ENCODE measurements at places on chromosomes 13 and 19.
A peak's percentile ranks its signal among the peaks of the same experiment; 100 is the strongest.

DNA sequence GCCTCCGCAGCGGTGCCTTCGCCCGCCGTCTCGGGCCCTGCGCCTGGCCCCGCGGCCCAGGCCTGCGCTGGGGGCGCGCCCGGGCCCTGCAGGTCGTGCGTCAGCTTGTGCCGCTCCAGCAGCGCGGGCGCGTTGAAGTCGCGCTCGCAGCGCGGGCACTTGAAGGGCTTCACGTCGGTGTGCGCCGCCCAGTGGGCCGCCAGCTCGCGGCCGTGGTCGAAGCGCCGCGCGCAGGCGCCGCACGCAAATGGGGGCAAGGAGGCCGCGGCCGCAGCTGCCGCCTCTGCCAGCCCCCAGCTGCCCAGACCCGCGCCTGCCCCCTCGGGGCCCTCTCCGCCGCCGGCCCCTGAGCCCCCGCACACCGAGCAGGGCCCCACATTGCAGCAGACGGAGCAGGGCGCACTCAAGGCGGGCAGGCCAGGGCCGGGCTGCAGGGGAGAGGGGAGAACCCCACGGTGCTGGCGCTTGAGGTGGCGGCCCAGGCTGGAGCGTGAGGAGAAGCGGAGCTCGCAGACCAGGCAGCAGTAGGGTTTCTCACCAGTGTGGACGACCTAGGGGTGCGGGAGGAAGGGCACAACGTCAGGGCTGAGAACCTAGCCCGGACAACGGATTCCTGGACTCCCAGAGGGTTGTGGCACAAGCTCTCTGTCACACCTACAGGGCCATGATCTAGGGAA is 6.1 kb downstream of the FIZ1 start:
- DNase-seq, result no peak

DNA sequence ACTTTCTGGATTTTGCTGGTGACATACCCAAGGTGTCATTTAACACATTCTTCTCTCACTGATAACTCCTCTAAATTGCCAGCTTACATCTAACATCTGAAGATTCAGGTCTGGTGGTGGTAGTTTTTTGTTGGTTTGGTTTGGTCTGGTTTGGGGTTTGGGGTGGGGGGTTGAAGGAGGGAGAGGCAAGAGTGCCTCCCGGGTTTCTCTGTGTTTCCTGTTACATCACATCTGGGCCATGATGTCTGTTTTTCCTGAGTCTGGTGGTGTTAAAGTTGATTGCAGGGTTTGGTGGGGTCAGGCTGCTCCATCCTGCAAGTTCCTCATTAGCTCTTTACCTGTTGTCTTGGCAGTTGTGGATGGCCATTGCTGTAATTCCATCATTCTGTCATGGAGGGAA is 155.8 kb upstream of the UBL3 start:
- DNase-seq, result no peak

DNA sequence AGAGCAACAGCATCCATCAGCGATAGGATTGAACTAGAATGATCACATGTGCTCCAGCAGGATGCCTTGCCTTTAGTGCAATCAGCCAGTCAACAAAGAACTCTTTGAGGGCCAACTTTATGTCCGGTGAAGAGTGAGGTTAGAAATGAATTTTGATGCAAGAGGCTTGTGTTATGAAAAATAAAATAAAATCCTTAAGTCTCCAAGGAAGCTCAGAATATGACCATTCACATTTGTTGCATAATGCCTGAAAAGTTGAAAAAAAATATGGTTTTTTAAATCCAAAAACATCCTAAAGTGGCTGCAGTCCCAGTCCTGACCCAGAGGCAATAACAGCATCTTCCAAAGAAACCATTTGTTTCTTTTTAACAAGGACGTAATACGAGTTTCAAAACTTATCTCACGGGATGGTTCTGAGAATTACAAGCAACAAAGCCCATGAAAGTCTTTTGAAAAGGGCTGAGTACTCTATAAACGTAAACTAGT is 61.3 kb downstream of the DCLK1 start:
- DNase-seq, result no peak

- no peak for DNase-seq
Observed at GRCh38 chr13:104015646-104016396, 949.6 kb upstream of the SLC10A2 start.

DNA sequence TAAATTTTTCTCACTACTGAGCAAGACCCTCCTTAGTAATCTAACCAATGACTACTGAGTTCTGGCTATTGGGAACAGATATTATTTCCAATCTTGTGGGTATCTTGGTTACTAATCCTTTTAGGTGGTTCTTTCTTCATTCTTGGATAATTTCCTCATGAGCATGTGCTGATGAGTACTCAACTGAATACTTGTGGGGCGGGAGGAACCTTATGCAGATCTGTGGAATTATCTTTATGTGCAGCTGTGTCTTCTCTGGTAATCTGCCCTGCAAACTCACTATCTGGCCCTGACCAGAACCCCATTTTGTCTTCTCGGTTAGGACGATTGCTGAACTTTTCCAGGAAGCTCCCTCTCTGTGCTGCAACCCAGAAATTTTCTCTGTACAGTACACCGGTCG is 89.7 kb upstream of the TRPC4 start:
- DNase-seq, result no peak

GRCh38 chr13:103246581-103247200 is 180.5 kb upstream of the SLC10A2 start:
- DNase-seq, result peak; percentile 93

GRCh38 chr13:43298816-43299215 is 275.4 kb downstream of the DNAJC15 start:
- DNase-seq, result no peak

DNA sequence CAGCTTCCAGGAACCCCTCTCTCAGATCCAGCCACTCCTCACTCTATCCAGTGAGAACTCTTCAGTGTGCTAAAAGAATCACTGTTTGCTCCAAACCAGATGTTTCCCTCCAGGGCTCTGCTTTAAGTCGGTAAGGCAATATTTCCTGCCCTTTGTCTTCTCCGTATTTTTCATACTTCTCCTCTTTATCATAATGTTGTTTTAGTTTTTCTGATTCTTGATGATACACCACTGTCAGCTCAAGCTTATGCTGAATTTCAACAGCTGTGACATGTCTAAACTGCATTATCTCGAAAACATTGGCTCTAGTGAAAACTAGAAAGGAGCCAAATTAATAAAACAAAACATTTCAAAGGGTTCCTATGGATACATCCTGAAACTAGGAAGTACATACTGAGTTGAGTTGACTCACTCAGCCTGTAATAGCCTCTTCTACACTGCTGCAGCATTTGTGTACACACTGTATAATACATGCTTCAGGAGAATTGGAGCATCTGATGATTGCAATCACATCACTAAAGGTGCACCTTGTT is 39.8 kb downstream of the GPR180 start:
- no peak for DNase-seq

- no peak for DNase-seq
Observed at GRCh38 chr19:53872762-53873161, 5.1 kb downstream of the MYADM start.

DNA sequence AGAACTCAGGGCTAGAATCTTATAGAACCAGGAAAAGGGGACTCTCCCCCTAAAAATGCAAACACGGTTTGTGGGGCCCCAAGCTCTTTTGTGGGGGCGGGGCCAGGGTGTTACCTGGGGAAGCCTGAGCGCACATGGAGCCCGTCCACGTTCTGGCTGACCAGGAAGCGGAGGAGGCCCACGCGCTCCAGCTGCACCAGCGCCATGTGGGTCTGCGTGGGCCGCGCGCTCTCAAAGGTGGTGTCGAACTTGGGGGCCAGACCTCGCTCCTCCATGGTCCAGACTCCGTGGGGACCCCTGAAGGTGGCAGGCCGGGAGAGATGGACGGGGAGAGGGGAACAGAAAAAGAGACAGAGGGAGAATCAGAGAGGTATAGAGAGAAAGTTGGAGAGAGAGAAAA is 3.4 kb downstream of the SIRT6 start:
- DNase-seq, result no peak

GRCh38 chr13:109680930-109681329 is 105.5 kb downstream of the IRS2 start:
- DNase-seq, result no peak

DNA sequence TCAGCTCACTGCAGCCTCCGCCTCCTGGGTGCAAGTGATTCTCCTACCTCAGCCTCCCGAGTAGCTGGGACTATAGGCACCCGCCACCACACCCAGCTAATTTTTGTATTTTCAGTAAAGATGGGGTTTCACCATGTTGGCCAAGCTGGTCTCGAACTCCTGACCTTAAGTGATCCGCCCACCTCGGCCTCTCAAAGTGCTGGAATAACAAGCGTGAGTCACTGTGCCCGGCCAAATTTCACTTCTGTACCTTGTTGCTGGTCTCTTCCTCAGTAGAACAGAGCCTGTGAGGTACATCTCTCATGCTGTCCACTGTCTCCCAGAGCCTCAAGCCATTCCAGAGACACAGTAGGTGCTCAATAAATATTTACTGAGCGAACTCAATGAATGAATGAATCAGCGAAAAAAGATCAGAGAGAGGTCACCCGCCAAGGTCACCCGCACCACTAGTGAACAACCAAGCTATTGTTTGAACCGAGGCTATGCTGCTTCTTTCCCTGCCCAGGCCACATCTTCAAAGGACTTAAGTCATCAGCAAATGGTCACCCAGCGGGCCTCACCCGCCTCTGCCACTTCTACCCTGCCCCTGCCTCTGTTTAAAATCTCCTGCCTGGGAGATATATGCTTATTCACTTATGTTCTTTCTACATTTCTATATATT is 9.3 kb downstream of the TMEM143 start:
- no peak for DNase-seq

DNA sequence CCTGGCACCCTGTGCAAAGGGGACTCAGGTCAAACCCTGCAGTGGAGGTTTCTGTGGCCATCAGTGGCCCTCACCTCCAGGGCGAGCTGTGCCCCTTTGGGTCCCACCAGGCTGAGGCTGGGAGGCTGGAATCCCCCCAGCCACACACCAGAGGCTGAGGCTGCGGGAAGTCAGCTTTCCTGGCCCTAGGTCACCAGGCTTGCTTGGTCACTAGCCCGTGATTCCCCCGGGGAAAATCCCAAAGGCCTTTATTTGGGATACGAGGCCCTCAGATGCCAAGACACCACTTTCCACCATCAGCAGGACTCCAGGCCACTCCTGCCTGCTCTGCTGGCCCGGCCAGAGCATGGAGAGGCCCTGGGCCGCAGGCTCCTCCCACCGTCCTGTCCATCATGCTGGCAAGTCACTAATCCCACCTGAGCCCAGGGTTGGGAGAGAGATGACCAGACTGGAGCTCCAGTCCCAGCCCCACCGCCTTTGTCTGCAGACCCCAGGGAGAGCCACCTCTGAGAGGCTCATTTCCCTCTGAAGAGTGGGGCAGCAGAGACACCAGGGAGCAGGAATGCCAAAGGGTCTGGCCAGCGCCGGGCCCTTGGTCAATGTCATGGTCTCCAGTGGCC is 4.7 kb downstream of the NKPD1 start:
- DNase-seq, result peak; percentile 93

GRCh38 chr19:52451241-52451640 is 2.1 kb upstream of the ZNF578 start:
- DNase-seq, result no peak

DNA sequence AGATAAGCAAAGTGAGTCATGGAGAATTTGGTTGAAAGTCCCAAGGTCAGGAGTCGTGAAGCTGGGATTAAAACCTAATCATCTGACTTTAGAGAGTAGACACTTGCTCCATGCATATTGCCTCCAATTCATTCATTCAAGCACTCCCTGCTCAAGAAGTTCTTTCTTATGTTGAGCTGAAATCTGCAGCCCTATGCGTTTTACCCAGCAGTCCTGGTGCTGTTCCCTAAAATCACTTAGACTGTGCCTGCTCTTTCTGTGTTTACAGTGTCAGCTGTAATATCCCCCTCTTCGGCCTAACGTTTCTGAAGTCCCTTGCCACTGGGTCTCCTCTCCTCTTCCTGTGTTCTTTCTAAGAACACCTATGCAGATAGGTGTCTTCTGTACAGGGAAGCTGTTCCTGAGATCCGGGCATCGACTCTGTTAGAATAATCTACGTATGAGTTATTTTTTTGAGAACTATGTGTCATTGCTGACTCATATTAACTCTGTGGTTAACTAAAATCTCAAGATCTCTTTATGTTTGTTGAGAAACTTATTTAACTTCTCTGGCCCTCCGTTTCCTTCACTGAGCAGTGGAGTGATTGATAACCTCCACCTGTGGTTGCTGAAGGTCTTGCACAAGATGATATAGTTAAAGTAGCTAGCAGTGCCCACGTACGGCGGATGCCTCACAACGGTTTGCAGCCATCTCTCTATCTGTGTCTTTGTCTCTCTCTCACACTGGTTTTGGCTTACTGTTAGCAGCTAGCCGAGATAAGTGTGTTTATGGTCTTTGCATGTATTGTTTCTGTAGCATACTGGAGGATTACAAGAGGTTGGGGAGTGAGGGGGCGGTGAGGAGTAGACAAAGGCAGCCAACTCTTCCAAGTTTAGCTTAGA is 4.7 kb downstream of the ALOX5AP start:
- no peak for DNase-seq

GRCh38 chr13:24151864-24152263 is 8.7 kb upstream of the SPATA13 start:
- no peak for DNase-seq

DNA sequence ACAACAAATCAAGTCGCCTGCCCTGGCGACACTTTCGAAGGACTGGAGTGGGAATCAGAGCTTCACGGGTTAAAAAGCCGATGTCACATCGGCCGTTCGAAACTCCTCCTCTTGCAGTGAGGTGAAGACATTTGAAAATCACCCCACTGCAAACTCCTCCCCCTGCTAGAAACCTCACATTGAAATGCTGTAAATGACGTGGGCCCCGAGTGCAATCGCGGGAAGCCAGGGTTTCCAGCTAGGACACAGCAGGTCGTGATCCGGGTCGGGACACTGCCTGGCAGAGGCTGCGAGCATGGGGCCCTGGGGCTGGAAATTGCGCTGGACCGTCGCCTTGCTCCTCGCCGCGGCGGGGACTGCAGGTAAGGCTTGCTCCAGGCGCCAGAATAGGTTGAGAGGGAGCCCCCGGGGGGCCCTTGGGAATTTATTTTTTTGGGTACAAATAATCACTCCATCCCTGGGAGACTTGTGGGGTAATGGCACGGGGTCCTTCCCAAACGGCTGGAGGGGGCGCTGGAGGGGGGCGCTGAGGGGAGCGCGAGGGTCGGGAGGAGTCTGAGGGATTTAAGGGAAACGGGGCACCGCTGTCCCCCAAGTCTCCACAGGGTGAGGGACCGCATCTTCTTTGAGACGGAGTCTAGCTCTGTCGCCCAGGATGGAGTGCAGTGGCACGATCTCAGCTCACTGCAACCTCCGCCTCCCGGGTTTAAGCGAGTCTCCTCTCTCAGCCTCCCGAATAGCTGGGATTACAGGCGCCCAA is at the start of gene LDLR:
LDLR (plus strand) TSS at position 210 of the 760 bp plus-strand sequence; CDS start at position 296, 86 bp downstream.
- peak; percentile 92 for DNase-seq

DNA sequence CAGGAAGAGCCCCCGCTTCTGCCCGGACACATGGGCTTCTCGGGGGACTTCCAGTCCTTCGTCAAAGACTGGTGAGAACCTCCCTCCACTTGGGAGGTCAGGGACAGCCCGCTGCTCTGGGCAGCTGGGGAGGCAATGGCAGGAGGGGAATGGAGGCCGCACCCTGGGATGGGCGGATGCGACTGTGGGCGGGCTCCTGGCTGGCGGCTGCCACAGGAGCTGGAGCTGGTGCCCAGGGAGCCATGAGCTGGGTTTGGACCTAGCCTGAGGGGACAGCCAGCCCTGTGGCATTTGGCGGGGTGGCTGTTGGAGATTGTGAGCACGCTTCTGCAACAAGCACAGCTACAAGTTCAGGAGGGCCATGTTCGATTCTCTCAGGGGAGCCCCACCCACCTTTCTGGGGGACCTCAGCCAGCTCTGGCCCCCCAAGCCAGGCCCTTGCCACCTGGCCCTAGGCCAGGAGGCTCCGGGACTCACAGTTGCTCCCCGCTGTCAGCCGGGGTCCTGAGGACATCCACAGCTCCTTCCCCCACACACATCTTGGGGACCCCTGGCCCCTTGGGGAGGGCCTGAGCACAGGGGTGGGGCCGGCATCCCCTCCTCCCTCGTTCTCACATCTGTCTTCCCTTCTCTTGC is 3.0 kb upstream of the TGFBR3L start:
- DNase-seq, result no peak
